SHP77 (cell line): ENCODE measurements at places on chromosomes 5 and 9.

DNA sequence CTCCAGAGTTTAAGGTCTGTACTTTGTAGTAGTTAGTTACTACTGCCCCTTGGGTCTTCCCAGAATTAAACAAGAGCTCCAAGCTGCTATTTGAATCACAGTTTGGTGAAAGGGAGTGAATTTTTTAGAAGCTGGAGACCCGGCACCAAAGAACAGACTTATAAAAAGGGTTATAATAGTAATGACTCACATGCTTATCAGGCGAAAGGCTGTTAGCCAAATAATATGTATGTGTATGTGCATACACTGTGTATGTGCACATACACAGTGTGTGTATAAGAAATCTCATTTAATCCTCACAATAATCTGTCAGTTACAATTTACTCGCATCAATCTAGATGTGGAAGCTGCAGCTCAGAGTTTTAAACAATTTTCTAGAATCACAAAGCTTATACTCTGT lies 59.5 kb upstream of the ITGA1 start:
- no peak for DNase-seq

GRCh38 chr5:57225553-57225952 lies 51.7 kb downstream of the GPBP1 start:
- DNase-seq, result no peak

GRCh38 chr5:60447488-60447920 lies 252.5 kb downstream of the DEPDC1B start:
- DNase-seq, result peak; percentile 2

DNA sequence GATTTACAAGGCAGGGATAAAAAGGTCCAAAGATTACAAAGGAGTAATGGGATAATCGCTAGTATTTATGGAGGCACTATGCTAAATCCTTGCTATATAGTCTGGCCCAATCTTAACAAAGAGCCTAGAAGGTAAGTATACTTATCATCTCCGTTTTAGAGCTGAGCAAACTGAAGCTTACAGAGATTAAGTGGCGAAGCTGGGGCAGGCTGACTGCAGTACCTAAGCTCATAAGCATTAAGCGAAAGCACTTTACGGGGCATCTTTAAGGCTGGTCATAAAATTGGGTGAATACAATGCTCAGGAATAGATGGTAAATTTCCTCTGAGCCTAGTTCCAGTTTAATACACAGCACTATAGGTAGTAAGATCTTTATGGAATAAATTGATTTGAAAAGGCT lies 30.0 kb upstream of the ZNF366 start:
- no peak for DNase-seq

DNA sequence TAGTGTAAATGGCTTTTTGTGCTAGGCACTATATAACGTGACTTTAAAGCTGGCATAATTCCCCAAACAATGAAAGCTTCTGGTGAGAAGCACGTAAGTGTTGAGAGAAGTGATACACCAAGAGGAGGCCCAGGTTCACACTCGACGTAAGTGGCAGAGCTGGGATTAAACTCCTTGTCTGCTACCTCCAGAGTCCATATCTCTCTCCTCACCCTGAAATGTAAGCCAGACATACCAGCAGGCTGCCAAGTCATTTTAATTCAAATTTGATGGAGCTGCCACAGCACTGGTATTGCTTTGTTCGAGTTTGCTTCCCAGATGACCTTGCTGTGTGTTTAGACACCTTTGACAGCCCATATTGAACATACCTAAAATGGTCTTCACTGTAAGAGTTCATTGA lies 319.7 kb downstream of the GLIS3 start:
- DNase-seq, result no peak

DNA sequence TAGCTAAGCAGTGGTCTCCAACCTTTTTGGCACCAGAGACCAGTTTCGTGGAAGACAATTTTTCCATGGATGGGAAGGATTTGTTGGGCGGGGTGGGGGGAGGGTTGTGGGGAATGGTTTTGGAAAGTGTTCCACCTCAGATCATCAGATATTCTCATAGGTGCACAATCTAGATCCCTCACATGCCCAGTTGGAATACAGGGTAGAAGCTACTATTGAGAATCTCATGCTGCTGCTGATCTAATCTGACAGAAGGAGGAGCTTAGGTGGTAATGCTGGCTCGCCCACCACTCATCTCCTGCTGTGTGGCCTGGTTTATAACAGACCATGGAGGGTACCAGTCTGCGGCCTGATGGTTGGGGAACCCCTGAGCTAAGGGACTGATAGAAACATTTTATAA lies 662.7 kb upstream of the RGMB start:
- no peak for DNase-seq

DNA sequence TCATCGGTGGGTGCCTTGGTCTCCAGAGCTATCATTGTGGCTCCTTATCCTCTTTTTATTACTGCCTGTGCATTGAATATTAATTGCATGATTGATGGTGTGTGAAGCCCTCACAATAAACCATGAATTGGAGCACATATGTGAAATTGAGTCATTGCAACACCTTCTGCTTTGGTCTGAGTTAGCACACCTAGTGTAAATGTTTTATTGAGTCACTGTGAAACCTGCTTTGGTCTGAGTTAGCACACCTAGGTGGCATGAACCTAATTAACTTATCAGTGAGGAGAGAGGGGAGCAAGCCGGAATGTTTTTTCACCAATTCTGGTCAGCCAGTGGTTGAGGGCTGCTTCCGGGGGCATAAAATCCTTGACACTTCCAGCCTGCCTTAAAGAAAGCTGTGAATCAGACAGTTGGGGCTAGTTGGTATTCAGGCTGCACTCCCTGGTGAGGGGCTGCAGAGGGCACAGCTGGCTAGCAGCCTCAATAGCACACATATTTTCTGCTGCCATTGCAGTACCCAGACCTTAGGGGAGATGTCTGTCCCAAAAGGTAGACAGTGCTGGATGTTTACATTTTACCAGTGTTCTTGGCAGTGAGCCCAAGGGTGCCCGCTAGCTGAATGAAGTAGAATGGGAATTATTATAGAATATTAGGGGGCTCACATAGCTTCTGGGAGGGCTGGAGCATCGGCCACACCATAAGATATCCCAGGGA lies 76.5 kb upstream of the GOLM1 start:
- peak; percentile 25 for DNase-seq

DNA sequence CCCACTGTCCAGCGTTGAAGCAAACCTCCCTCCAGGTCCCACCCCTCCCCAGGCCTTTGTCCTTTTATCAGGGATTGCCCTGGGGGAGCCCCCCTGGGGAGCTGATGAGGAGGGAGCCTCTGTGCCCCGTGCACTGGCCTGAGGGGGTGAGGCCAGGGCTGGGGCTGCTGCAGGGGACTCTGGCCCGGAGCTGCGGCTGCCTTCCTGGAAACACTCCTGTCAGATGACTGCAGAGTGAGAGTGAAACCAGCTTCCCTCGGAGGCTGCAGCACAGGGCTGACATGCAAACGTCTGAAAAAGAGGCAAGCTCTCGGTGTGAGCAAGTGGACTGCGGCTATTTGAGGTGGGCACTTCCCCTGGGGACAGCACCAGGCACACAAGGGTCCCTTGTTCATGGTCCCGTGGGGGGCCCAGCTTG lies 4.6 kb upstream of the TRAF2 start:
- DNase-seq, result no peak

DNA sequence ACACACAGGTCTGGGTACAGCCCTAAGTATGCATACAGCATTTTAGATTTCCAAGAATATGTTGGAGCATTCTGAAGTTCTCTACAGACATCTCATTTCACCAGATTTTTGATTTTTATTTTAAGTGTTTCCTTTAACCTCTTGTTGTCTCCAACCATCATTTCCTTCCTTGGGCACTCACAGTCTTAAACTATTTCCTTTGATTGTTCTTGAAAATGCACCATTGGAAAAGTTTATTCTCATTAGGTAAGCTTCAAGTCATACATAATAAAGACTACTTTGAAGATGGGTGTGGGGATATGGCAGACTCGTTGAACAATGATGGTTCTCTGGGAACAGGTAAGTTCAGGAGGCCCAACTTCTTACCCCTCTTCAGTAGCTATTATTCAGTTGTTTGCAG lies 1174.6 kb downstream of the CDH12 start:
- no peak for DNase-seq

DNA sequence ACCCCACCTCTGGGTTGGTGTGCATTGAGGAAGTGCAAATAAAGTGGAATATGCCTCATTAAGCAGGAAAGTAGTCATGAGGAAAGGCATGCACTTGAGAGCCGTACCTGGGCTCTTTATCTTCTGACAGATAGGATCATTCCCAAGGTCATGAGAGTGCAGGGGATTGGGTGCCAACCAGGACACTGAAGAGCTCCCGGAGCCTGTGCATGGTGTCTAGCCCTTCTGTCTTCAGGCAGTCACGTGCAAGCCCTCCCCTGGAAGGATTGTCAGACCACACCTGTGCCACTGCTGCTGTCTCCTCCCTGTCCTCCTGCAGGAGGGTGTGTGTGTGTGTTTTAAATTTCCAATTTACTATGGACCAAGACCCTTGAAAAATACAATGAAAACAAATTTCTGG lies 69.6 kb downstream of the PDE8B start:
- DNase-seq, result no peak

DNA sequence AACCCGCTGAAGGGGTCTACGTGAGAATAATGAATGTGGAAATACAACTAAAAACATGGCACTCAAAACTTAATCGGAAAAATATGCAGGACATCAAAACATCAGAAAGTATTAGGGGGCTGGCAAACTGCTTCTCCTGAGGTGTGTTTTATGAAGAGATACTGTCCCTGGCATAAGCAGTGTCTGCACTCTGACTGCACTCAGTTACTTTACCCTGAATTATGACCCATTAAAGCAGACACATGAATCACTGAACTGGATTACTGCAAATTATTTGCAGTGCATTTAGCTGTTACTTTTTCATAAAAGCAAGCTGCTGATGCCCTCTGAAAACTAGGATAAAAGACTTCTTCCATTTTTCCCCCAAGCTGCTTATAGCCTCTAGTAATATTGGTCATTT lies 164.9 kb downstream of the AP3B1 start:
- DNase-seq, result no peak

DNA sequence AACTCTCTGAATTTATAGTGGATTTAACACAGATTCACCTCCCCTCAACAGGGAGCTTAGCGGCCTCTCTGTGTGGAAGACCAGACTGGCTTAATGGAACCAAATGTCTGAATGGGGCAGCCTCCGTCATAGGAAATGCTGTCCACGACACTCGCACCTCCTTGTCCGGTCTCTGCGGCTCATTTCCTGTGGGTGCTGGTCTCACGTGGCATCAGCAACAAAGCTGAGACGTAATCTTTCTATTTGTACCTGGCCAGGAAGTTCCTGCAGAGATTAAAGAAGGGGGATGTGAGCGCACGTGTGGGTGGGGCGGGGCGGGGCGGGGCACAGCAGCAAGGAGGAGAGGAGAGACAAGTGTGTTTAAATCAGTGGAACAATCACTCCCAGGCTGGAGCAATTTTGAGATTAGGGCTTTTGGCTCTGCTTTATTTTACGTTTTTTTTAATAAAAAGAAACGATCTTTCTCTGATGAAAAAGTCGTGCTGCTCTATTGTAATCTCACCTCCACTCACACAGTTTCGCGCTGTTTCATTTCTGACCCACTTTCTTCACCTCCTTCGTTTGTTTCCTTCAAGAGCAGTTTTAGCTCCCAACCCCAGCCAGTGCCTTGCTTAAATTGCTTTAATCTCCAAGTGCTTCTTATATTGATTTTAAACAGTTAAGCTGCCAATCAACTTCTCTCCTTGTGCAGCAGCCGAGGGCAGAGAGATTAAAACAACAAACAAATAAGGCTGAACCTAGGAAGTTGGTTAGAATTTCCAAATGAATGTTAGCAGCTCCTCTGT lies 132.2 kb upstream of the ASTN2 start:
- no peak for DNase-seq

- DNase-seq, result no peak
Observed at GRCh38 chr5:113294311-113295110, 140.3 kb downstream of the TSSK1B start.

GRCh38 chr5:78696637-78697036 lies 48.1 kb upstream of the LHFPL2 start:
- no peak for DNase-seq

- DNase-seq, result no peak
Observed at GRCh38 chr9:90343991-90344390, 298.6 kb downstream of the DIRAS2 start.

- no peak for DNase-seq
Observed at GRCh38 chr5:116507051-116507537, 67.5 kb downstream of the SEMA6A start.

DNA sequence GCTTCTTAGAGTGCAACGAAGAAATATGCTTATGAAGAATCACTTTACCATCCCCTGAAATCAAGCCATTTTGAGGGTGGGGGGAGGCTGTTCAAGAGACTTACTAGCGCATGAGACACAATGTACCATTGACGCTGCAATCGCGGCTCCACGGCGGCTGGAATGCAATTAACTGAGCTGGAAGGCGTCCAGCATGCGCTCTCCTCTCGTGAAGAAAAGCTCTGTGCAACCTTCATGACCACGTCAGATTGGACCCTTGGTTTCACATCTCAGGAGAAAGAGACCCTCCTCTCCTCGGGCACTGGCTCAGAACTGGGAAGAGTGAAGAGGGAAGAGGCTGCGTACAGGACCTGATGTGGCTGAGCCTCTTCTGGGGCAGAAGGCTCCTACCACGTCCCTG lies 138.5 kb upstream of the IRX2 start:
- no peak for DNase-seq

DNA sequence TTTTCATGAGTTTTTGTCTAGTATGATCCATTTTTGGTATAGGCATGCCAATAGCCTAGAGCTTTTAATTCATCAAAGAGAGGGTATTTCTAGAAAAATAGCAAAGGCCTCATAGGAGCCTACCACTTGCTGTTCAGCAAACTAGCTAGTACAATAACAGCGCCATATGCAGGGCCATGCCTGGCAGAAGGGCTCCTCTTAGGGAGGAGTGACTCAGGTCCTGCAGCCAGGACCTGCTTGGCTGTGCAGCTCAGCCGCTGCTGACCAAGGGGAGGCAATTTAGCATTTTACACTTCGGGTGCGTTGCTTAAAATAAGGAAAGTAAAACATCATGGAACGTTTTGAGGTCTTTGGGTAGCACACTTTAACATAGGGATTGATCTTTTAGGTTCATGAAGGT lies 100.6 kb downstream of the TRIO start:
- no peak for DNase-seq

DNA sequence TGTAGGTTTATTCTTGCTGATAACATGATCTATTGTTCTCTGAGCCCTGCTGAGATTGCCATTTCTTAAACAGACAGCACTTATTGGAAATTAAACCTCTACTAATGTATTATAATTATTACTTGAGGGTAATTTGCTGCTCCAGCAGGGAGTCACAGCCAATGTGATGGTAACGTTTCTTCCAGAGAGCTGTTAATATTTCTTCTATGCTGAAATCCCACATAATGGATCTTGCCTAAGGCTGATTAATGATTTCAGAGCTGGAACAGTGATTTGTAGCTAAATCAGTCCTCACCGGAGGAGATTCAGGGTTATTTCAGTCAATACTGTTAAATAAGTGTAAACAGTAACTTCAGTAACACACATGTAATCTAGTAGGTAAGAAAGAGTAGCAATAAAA lies 170.1 kb downstream of the CDH12 start:
- no peak for DNase-seq

GRCh38 chr9:89223396-89223977 lies 44.9 kb upstream of the SHC3 start:
- DNase-seq, result no peak

- DNase-seq, result no peak
Observed at GRCh38 chr9:112782218-112782617, 31.7 kb downstream of the SNX30 start.

GRCh38 chr5:77133061-77133758 lies 46.1 kb upstream of the ZBED3 start:
- DNase-seq, result peak; percentile 31

GRCh38 chr9:8143677-8144076 lies 344.1 kb upstream of the DMAC1 start:
- DNase-seq, result no peak
